ENCODE measurements at places on chromosomes 5 and 9.

DNA sequence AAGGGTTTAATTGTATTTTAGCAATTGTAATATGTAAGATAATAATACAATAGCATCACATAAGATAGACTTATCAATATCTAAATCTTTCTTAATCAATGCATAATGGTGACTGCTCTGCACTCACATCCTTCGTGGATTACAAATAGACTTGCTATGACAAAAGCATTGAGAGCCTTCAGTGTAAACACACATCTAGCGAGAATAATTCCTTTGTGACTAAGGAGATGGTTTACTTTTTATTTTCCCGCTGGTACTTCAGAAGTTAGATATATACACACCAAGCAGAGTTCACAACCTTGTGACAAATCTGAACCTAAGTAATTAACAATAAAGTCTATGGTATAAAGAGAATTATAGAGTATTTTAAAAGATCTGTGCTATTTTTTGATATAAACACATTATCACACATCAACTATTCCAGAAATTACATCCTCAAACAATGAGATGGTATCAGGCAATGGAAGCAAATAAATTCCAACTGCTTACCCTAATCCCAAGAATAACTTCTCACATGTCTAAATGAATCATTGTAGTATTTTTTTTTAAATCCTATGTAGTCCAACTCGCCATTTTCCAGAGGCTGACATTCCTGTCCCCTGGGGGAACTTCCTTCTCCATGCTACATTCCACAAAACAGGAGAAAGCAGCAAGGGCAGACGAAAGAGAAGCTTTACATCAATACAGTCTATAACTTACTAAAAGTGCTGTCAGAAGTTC is 51.2 kb downstream of the MAPKAP1 start:
- no peak for DNase-seq

GRCh38 chr5:103487218-103487617 is 75.4 kb downstream of the NUDT12 start:
- DNase-seq, result no peak

DNA sequence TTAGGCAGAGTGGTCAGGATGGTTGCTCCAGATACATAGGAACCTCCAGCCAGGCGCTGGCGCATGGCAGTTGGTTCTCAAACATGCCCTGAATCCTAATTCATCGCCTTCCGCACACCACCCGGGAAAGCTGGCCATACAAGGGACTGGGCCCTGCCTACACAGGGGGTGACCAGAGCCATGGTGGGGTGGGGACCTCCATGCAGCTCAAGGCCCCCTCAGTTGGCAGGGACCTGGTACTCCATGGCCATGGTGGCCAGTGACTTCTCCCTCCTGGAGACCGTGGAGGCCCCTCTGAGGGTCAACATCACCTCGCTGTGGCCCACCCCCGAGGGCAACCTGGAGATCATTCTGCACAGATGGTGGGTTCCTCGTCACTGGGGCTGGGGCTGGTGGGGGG is 26.8 kb downstream of the PAEP start:
- no peak for DNase-seq

GRCh38 chr5:173950829-173951228 is 38.1 kb upstream of the C5orf47 start:
- DNase-seq, result no peak

GRCh38 chr5:90871391-90871991 is 312.9 kb downstream of the ADGRV1 start:
- no peak for DNase-seq

DNA sequence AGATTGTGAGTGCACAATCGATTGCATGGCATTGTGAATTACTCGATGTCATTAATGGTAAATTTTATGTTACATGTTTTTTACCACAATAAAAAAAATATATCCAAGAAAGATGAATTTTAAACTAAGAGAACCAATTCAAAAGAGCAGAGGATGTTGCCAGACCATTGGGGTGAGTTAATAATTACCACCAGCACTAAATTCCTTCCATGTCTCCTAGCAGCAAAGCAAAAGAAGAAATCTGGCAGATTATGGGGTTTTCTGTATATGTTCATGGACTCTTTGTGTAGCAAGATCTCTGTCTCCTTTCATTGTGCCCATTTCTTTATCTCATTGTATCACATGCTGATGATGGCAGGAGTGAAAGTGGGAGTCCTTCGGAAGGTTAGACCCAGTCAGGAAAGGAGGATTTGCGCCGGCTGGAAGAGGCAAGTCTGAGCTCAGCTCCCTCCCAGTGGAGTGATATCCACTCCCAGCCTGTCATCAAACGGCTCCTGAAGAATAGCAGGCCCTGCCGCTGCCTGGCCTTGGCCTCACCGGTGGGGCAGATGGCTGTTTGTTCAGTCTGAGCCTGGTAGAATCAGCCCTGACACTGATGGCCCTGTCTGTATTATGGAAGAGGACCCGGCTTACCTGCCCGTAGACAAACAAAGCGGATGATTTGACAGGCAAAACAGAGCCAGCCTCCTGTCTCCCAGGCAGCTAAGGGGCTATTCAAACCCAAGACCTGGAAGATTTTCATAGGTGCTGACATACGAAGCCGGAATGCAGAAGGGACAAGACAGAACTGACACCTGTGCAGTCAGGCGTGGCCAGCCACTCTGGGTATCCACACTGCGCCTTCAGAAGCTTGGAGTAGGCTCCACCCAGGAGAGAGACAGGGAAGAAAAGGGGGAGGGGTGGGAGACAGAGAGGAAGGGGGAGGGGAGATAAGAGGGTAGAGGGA is 21.9 kb upstream of the FOXE1 start:
- no peak for DNase-seq

DNA sequence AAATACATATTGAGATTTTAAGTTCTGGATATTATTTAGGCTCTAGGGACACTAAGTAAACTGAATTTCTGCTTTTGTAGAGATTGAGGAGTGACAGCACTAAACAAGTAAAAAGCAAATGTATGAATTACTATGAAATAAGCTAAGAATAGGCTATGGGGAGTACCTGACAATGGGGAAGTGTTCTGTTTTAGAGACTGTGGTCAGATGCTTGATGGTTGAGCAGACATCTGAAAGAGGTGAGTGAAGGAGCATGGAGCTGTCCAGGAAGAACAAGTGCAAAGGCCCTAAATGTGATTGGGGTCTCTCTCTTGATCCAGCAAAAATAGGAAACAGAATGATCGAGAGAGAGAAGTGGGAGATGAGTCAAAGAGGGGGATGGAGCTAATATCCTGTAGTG is 111.7 kb downstream of the JAKMIP2 start:
- no peak for DNase-seq

- DNase-seq, result no peak
These were observed 110.5 kb upstream of the CD180 start for GRCh38 chr5:67306965-67307607.

GRCh38 chr5:141903261-141903660 is 20.4 kb upstream of the DELE1 start:
- DNase-seq, result no peak

- DNase-seq, result no peak
These were observed 2.9 kb downstream of the TLN1 start for GRCh38 chr9:35729101-35729500.

DNA sequence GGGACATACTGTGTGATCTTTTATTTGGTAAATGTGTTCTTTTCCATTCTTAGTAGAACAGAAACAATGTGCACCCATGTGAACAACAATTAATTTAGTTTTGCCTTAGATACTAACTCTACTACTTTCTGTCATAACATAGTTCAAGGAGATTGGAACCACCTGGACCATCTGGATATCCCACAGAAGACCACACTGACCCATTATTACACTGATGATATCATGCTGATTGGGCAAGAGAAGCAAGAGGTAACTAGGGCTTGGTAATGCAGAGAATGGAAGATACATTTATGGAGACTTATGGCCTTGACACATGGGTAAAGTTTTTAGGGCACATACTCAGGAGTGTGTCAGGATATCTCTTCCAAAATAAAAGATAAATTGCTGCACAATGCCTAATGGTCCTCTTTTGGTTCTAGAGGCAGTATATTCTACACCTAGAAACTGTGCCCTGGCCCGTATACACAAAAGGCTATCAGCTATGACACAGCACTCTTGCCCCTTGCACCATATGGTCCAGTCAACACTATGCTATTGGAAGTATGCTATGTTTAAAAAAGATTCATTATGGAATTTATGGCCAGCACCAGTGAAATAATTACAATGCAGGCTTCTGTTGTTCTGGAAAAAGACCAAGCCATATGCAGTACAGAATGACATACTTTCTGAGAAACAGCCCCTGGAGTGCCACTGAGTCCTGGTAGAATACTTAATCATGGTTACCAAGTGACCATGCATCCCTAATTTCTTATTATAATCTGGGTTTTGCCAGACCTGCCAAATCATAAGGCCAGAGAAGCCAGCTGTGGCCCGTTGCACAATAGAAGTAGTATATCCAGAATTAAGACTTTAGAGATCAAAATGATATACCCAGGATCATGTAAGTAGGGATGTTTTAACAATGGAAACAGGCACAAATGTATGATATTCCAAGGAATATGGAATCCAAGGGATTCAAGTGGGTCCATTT is 41.6 kb upstream of the MROH2B start:
- no peak for DNase-seq

DNA sequence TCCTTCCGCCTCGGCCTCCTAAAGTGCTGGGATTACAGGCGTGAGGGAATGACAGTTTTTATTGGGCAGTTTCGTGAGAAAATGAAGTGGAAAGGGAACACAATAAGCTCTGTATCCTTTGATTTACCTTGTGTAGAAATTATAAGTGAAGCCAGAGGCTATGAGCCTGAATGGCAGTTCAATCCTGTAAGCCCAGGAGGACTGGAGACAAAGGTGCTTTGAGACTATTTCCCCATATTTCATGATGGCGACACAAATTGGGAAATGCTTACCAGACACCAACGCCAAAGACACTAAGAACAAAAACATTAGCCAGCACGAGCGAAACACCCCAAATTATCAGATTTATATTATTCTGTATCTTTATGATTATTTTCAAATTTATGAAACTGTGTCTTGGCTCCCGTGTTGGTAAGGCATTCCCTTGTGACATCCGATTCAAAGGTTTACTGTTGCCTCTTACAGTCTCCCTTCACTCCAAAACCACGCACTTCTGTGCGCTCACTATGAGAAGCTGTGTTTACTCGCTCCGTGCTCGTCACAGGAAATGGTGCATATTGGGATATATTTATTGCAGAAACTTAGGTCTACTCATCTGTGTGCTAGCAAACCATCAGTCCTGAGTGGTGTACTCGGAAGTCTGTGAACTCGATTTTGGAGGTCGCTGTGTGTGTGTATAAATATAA is 73.9 kb downstream of the SH3PXD2B start:
- DNase-seq, result no peak

DNA sequence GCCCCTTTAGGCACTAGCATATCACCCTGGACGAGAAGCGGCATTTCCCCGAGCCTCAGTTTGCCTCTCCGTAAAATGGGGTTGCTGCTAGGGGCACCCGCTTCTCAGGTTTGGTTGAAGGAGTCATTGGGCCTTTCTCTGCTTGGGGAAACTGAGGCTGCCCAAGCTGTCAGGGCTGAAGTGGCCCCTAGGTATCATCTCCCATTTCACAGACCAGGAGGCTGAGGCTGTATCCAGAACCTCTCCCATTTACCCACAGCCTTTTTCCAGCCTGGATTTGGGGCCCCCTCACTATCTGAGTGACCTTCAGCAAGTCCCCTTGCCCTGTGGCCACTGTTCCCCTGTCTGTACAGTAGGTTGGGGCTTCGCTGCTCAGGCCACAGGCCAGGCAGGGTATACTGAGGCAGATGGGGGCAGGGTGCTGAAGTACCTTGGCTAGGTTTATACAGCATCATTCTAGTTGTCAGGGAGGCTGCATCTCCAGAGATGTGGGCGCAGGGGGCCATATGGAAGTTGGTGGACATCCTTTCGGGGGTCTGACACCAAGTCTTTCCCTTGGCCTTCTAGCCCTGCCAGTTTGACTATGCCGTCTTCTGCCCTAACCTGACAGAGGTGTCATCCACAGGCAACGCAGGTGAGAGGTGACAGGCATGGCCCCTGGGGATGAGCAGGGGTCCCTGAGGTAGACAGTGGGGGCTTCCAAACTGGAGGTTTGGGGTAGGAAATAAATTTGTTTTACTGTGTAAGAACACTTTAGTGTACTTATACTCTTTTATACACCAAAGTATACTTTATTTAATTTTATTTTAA is 7.9 kb downstream of the FPGS start:
- DNase-seq, result no peak

GRCh38 chr5:179143446-179143845 is 83.3 kb downstream of the ZNF354C start:
- no peak for DNase-seq

GRCh38 chr9:27194401-27195091 is 85.5 kb downstream of the TEK start:
- DNase-seq, result no peak

GRCh38 chr5:175606409-175606808 is 51.5 kb upstream of the HRH2 start:
- no peak for DNase-seq

DNA sequence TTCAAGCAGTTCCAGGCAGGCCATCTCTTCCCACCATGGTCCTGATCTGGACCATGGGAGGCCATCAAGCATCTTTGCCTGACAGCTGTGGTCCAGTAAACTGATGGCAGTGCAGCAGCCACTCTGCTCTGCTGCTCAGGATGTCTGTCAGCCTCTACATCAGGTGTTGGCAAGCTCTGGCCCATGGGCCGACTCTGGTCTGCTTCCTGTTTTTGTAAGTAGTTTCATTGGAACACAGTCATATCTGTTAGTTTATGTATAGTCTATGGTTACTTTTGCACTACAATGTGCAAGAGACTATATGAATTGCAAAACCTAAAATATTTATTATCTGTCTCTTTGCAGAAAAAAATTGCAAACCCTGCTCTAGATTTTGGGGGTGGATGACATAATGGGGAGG is 225.0 kb downstream of the KCTD16 start:
- DNase-seq, result no peak

- DNase-seq, result no peak
These were observed 417.2 kb downstream of the TLR4 start for GRCh38 chr9:118121361-118121760.

DNA sequence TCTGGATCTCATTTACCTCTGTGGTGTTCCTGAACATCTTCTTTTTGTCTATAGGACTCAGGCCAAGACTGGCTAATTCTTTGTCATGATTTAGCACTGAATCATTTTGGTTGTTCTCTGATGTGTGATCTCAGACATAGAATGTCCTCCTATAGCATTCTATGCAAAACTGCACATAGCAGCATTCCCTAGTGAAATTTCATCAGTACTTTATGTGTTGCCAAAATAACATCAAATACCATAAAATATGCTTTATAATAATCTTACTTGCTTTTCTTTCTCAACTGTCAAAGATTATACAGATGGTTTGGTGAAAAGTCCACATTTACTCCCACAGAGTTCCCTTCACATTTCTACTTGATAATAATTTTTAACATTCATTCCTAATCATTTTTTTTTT is 115.7 kb upstream of the MPDZ start:
- DNase-seq, result no peak

DNA sequence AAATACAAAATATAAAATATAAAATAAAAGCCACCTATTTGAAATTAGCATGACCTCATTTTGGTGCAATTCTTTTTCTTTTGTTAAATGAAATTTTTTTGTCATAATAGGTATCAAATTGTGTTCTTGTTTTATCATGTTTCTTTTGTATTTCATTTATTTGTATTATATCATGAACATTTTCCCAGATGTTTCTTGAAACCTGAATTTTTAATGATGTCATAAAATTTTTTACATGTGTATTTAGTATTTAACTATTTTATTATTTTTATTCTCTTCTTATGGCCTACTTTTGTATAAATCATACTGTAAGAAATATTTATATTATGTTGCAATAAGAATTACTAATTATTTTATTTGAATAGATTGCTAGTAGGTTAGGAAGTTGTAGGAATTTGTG is 361.7 kb downstream of the TMEM161B start:
- no peak for DNase-seq
